ENCODE measurements at places on chromosomes 7 and 10.

DNA sequence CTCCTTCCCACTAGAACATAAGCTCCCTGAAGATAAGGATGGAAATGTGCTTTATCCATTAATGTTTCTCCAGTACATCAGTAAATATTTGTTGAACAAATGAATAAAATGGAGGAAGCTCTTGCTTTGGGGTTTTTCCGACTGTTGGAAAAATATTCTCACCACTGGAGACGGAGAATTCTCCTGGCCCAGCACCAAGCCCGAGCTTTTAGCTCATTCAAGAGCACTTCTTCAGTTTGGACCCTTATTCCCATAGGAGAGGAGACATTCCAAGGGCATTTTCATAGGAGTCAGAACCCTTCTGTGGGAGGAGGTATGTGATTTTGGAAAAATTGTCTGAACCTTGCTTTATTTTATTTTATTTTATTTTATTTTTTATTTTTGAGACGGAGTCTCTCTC lies 21.0 kb downstream of the SUFU start:
- no peak for DNase-seq

- DNase-seq, result no peak
These were observed 140.2 kb upstream of the PPP2R2D start for GRCh38 chr10:131760416-131761166.

GRCh38 chr10:125144206-125144605 lies 16.2 kb downstream of the CTBP2 start:
- DNase-seq, result no peak

GRCh38 chr7:17186745-17187530 lies 111.5 kb upstream of the AHR start:
- no peak for DNase-seq

GRCh38 chr10:86341361-86341811 lies 25.2 kb downstream of the GRID1 start:
- no peak for DNase-seq

- DNase-seq, result no peak
These were observed 9.3 kb upstream of the GTPBP4 start for GRCh38 chr10:978826-979421.

- no peak for DNase-seq
These were observed 41.9 kb downstream of the PRSS2 start for GRCh38 chr7:142812437-142813215.

- no peak for DNase-seq
These were observed 151.0 kb upstream of the YAE1 start for GRCh38 chr7:39415091-39415787.

DNA sequence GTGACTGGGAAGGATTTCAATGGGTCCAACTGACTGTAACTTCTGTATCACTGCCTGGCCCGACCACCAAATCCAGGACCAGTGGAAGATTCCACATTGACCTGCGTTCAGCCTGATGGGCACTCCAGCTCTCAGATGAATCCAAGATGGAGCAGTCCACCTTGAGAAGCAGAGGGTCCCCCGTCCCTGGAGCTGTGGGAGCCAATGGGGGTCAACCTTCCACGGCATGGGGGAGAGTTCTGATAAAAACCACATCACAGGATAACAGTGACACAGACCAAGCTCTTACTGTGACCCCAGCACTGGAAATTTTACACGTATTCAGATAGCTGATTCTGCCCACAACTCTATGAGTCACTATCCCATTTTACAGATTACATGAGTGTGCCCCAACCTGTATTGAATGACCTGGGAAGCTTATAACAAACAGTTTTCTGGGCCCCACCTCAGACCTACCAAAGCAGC lies 11.2 kb downstream of the ZCCHC24 start:
- DNase-seq, result no peak

GRCh38 chr7:138001529-138002095 lies at the start of gene CREB3L2:
TSS of gene CREB3L2 (minus strand) at chr7:138002086. CDS start at chr7:138001705, 381 bp downstream.
- peak; percentile 25 for DNase-seq

DNA sequence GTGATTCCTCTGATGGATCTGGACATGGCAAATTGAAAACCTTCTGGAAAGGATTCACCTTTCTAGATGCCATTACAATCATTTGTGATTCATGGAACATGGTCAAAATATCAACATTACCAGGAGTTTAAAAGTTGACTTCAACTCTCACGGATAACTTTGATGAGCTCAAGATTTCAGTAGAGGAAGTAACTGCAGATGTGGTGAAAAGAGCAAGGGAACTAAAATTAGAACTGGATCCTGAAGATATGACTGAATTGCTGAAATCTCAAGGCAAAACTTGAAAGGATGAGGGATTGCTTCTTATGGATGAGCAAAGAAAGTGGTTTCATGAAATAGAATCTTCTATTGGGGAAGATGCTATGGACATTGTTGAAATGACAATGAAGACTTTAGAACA lies 293.6 kb downstream of the ARHGAP12 start:
- no peak for DNase-seq

DNA sequence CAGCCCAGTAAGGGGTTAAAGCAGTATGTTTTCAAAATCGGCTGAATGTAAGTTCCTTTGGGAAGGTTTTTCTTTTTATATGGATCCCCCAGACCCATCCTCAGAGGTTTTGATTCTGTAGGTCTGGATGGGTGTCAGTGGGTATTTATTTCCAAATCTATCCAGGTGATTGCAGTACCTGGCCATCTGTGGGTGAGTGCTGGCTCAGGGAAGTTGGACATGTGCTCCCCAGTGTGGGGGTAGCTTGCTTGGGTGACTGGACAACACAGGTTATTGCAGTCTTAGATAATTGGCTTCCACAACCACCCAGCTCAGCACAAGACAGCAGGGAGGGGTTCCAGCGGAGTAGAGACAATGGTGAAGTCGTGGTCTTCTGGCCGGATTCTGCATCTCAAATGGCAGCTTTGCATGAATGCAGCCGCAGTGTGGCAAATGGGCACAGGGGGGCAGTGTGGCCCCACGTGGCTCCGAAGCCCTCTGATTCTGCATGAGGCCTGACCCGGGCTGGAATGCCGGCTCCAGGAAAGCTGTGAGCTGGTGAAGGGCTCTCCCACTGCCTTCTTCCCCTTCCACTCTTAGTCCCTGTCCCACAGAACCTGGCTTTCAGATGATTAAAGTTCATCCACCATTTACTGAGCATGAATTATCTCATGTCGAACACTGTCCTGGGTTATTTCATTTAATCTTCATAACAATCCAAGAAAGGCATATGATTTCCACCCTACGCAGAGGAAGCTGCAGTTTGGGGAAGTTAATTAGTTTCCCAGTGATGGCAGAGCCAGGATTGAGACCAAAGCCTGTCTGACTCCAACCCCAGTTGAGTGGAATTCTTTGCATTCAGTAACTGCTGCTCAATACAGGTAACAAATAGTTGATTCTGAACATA lies 64.5 kb upstream of the SYPL1 start:
- DNase-seq, result peak; percentile 39

GRCh38 chr7:129009437-129009836 lies 45.5 kb downstream of the TNPO3 start:
- DNase-seq, result no peak

DNA sequence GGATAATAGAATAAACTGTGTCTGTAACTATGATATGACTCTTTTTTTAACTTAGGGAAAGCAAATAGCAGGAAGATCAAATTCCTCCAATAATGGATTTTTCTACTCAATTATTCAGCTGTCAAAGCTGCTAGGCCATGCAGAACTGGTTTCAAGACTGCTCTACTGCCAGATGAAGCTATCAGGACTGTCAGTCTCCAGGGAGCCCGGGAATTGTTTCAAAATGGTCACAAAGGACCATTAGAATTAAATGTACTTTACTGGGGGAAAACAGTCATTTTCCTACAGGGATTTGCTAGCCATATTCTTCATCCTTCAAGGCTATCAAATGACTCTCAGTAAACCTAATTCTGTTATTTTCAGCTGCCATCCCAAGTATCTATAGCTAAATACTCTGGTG lies 276.3 kb downstream of the LHFPL3 start:
- no peak for DNase-seq

DNA sequence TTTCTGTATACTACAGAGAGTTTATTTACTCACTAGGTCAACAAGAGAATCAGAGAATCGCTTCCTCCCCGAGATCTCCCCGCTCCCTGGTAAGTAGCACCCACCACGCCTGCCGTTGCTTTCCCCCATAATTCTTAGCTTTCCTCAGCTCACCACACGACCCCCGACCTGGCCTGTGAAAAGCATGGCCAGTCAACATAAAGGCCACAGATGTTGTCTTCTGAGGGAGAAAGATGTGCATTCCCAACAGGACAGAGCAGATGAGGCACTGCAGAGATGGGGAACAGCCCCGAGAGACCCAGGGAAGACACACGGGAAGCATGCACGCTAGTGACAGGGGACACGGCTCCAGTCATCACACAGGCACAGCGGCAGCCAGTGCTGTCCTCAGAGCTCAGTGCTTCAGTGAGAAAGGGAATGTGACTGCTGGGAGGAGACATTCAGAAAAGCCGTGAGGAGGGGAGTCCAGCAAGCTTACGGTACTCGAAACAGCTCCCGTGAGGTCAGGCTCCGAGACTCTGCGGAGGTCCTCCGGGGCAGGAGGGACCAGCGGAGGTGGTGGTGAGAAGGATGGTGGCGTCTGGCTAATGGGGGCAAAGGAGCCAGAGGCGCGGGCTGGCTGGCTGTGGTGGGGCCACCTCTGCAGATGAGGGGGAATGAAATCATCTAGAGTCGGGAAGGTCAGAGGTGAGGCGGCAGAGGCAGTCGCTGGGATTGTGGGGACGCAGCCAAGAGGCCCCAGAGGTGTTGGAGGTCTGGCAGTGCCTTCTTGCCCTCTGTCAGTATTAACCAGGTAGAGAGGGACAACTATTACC lies 123.4 kb upstream of the PDLIM1 start:
- no peak for DNase-seq

GRCh38 chr7:124570558-124570957 lies 195.0 kb downstream of the GPR37 start:
- no peak for DNase-seq

GRCh38 chr10:36771725-36772124 lies 353.7 kb upstream of the ANKRD30A start:
- no peak for DNase-seq

DNA sequence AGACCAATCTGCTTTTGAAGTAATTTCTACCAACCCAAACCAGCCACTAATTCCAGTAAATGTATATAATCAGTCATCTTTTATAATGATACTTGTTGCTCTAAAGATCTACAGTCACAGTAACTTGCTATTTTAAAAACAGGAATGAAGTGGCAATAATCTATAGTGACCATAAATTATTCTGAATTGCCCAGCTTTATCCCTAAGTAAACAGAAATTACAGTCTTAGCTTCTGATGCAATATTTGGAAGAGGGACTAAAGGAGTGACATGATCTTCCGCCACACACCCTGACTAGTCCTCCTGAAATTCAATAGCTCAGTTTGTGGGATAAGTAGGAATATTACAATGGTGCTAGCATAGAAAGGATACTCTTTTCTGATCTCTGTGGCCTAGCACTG lies 96.1 kb downstream of the ATE1 start:
- no peak for DNase-seq

GRCh38 chr10:17217631-17218232 lies 10.3 kb upstream of the VIM start:
- no peak for DNase-seq

- DNase-seq, result no peak
These were observed 16.8 kb downstream of the HK1 start for GRCh38 chr10:69295027-69295636.
